ENCODE measurements at places on chromosomes 11 and 22.

DNA sequence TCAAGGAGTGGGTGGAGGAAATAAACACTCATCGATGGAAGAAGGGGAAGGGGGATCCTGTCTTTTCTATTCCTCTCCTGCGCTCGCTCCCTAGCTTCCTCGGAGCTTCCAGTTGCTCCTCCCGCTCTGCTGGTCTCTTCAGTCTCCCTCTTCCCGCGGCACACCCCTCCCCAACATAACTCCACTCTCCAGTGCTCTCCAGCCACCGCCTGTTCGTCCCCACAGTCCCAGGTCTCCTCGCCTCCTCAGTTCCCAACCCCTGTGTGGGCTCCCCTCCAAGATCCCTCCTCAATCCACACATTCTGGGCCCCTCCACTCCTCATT lies 438 bp downstream of the ZW10 start:
- no peak for DNase-seq

GRCh38 chr11:112624431-112624830 lies 336.8 kb upstream of the NCAM1 start:
- no peak for DNase-seq

GRCh38 chr11:131240421-131240820 lies 130.0 kb upstream of the NTM start:
- DNase-seq: no peak

DNA sequence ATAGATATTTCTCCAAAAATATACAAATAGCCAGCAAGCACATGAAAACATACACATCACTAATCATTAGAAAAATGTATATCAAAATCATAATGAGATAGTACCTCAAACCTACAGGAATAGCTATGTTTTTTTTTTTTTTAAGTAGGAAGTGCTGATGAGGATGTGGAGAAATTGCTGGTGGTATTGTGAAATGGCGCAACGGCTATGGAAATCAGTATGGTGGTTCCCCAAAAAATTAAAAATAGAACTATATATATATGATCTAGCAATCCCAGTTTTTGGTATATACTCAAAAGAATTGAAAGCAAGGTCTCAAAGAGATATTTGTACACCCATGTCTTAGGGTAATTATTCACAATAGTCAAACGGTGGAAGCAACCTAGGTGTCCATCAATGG lies 46.0 kb upstream of the HIPK3 start:
- DNase-seq: no peak

DNA sequence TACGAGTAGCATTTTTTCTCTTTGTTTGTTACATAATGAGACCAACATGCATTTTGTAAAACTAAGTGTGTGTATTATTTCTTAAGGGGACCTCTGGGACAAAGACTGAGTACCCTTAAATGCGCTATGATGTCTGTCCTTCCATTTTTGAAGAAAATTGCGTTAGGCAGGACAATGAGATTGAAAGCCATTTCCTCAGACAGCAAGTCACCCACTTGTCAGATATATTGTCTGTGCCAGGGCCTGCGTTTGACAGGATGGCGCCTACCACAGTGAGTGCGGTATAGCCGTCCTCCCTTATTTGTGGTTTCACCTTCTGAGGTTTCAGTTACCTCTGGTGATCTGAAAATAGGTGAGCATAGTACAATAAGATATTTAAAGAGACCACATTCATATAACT lies 2.2 kb downstream of the AP2A2 start:
- DNase-seq: no peak

- DNase-seq: no peak
Observed at GRCh38 chr22:49040111-49040510, 787.6 kb downstream of the BRD1 start.

DNA sequence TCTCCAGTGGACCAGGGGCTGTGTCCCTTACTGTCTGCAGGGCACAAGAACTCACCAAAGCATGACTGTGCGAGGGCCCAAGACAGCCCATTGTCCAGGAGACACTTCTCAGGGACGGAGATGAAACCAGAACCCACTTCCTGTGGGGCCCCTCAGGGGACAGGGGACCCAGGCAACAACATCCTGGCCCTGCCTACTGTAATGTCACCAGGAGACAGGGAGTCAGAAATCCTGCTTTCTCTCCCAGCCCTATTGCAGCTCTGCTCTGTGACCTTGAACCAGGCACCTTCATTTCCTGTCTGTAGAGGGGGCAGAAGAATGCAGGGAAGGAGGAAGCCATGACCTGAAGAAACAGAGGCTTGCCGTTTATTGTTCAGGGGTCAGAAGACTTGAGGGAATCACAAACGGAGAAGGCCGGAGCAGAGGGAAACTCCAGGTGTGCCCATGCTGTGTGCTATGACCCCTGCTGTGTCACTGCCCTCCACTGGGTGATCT lies 98.0 kb downstream of the NAT10 start:
- DNase-seq: no peak

- DNase-seq: no peak
Observed at GRCh38 chr11:36558571-36559413, 9.0 kb upstream of the RAG1 start.

DNA sequence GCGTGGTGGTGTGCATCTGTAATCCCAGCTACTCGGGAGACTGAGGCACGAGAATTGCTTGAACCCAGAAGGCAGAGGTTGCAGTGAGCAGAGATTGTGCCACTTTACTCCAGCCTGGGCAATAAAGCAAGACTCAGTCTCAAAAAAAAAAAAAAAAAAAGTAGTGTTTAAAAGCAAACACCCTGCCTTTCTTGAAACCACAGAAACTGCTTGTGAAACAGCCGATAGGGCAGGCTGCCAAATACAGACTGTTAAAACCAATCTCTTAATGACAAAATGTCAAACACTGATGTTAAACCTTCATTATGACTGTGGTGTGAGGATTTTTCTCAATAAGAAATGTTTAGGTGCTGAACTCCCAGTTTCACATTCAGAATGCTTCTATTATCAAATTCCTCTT lies 27.3 kb downstream of the MARK2 start:
- DNase-seq: peak; percentile 15

GRCh38 chr22:46355369-46355995 lies 20.0 kb downstream of the TRMU start:
- peak; percentile 35 for DNase-seq

Measured in activated naive CD4-positive, alpha-beta T cell (primary cell).